ENCODE measurements at places on chromosomes 3 and 15. TPM values are rescaled to one million over a fixed set of nuclear protein-coding genes. Genes with fewer than 3 reads are reported as not detected.

DNA sequence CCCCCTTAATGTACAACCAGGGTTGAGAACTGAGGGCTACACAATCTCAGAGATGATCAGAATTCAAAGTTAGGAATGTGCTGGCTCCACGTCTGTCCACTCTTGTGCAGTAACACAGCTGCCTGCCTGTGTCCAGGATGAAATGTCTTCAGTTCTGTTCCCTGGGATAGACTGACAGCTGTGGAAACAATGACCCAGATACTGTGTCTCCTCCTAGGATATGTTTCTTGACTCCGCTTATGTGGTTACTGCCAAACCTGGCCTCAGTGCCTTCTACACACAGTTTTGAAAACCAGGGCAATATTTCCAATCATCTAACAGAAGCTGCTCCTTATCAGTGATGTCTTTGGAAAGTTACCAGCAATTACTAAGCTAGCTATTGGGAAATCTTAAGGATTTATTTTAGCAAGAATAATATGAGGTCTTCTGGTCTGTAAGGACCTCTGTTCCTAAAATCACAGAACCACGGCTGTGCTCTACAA lies 67.6 kb downstream of the NOX5 start:
- H3K4me3 ChIP-seq: no peak overlapping the region
- no peak for DNase-seq
- H3K27ac ChIP-seq: no peak overlapping the region
- 0 out of 2 replicates have a peak, but pooled peaks cover 5% of the 10 kb centered on the region for H3K4me1 ChIP-seq

The KIF23 gene
- 87.0 TPM for total RNA-seq

GRCh38 chr3:129116482-129116946 lies 5.1 kb downstream of the RAB43 start:
- no peaks in the 10 kb centered on the region for H3K27me3 ChIP-seq
- no peak overlapping the region for H3K4me3 ChIP-seq
- H3K36me3 ChIP-seq: no peaks in the 10 kb centered on the region
- H3K27ac ChIP-seq: no peak overlapping the region

DNA sequence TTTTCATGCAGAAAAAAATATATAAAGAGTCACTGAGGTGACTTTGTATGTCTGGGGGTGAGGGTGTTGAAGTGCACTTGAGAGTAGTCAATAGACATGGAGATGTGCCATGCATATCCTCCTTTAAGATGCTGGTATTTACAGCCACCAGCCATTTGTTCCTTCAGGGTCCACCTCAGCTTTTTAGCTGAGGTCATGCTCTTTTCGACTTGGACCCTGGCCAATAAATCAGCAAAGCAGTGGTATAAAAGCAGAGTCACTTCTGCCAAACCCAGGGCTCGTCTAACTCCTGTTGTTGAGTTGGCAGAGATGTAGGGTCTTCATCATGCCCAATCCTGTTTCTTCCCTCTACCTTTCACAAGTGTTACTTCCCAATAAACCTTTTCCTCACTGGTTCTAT lies 75.1 kb upstream of the OSTN start:
- H3K4me1 ChIP-seq: 0 out of 2 replicates have a peak, but pooled peaks cover 5% of the 10 kb centered on the region
- no peak overlapping the region for H3K27ac ChIP-seq
- H3K27me3 ChIP-seq: no peaks in the 10 kb centered on the region
- H3K4me3 ChIP-seq: no peak overlapping the region

The CGNL1 gene
- 0.86 TPM for total RNA-seq

The CCK gene
- not detected for total RNA-seq

DNA sequence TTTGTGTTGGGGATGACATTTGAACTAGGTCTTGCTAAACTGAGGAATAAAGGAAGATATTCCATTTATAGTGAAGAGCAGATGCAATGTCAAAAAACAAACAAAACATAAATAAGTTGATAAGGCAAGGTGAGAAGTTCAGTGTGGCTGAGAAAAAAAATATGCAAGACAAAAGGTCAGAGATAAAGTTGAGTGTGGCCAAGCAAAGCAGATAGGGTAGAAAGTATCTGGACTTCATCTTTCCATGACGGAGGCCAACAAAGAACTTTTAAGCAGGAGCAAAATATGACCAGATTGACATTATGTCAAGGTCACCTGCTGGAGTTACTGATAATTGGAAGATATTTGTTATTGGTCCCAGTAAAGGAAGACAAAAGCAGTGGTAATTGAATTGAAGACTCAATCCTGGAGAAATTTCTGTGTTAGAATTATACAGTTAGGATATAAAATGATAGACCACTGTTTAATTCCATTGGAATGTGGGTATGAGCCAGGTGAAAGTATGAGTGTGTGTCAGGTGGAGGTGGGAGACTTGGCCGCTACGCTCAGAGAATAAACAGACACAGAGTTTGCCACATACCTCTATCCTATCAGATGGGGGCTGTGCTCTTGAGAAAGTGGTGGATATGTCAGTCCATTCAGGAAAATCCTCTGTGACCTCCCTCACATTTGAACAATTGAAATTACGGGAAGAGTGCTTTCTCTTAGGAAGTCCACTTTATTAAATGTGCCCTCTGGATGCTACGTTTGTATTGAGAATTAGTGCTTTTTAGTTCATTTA lies 28.1 kb downstream of the ADIPOQ start:
- DNase-seq: peak; percentile 46
- no peaks in the 10 kb centered on the region for H3K27me3 ChIP-seq
- no peak overlapping the region for H3K27ac ChIP-seq

GRCh38 chr15:63453186-63453905 lies 51.0 kb upstream of the USP3 start:
- H3K4me1 ChIP-seq: peaks cover 7% of the 10 kb centered on the region
- H3K27me3 ChIP-seq: no peaks in the 10 kb centered on the region
- H3K4me3 ChIP-seq: no peak overlapping the region
- H3K27ac ChIP-seq: no peak overlapping the region
- no peak for DNase-seq

- H3K4me1 ChIP-seq: no peaks in the 10 kb centered on the region
- no peaks in the 10 kb centered on the region for H3K27me3 ChIP-seq
- H3K27ac ChIP-seq: no peak overlapping the region
- no peak overlapping the region for H3K4me3 ChIP-seq
- no peak for DNase-seq
Observed at GRCh38 chr3:66756468-66757036, 241.6 kb upstream of the KBTBD8 start.

- no peaks in the 10 kb centered on the region for H3K36me3 ChIP-seq
- H3K4me3 ChIP-seq: peak overlapping the region; percentile 4
- peaks cover 30% of the 10 kb centered on the region for H3K4me1 ChIP-seq
- H3K27me3 ChIP-seq: no peaks in the 10 kb centered on the region
Observed at GRCh38 chr3:104909198-104909597, 457.5 kb upstream of the ALCAM start.

GRCh38 chr3:53883008-53883407 lies 1.1 kb upstream of the ACTR8 start:
- no peak overlapping the region for H3K27ac ChIP-seq
- no peak for DNase-seq
- no peak overlapping the region for H3K4me3 ChIP-seq
- H3K27me3 ChIP-seq: no peaks in the 10 kb centered on the region
- H3K36me3 ChIP-seq: peaks cover 28% of the 10 kb centered on the region
- peaks cover 14% of the 10 kb centered on the region for H3K4me1 ChIP-seq

The SLC9C1 gene
- not detected for total RNA-seq

DNA sequence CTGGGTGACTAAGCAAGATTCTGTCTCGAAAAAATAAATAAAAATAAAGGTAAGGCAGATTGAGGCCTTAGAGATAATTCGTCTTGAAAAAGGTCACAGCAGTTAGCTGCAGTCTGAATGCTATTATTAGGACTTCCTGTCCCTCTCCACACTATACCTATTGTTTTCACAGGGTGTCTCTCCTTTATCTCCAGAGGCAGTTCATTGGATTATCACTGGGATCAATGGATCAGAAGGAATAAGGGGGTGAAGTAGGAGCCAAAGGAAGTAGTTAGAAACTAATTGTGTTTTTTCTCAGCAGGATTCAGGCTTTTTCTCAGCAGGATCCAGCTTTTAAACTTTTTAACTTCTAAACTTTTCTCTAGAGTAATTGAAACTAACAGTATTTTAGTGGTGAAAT lies 326.9 kb downstream of the IL5RA start:
- no peak overlapping the region for H3K4me3 ChIP-seq
- H3K4me1 ChIP-seq: no peaks in the 10 kb centered on the region
- no peaks in the 10 kb centered on the region for H3K36me3 ChIP-seq
- no peak for DNase-seq
- H3K27me3 ChIP-seq: no peaks in the 10 kb centered on the region
- no peak overlapping the region for H3K27ac ChIP-seq

DNA sequence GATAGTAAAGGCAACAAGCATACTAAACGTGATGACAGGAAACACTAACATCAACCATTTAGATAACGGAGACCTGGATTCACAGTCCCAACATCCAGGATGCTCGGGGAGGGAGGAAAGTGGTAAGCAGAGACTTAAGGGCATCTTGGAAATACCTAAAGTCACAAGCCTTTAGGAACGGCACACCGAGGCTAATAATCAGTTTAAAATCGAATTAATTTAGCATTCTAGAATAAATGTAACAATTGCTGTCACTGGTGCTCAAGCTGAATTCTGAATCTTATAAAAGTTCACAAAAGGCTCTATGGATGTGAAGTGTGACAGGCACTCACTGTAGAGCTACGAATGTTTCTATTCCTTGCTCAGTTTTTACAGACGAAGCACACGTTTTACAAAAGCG lies 1.3 kb downstream of the CD47 start:
- peak overlapping the region; percentile 96 for H3K4me3 ChIP-seq
- H3K27me3 ChIP-seq: no peaks in the 10 kb centered on the region
- H3K4me1 ChIP-seq: peaks cover 15% of the 10 kb centered on the region

The ISLR2 gene
- total RNA-seq: 0.22 TPM

DNA sequence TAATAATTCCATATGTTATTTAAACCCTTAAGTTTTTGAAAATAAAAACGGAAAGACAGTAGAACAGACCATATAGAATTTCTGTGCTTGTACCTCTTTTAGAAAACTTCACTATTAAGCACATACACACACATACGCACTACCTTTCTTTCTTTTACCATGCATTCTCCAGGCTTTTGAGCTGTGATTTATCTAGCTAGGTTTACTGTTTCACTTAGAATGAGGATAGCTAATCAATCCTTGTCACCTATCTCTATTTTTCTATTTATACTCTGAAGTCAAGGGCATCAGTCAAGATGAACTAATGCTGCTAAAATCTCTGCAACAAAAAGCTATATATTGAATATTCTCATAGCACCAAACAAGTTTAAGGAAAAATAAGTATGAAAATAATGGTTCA lies 43.2 kb downstream of the GOLIM4 start:
- no peaks in the 10 kb centered on the region for H3K4me1 ChIP-seq
- no peak for DNase-seq
- H3K27ac ChIP-seq: no peak overlapping the region
- H3K36me3 ChIP-seq: no peaks in the 10 kb centered on the region
- H3K4me3 ChIP-seq: no peak overlapping the region
- H3K27me3 ChIP-seq: no peaks in the 10 kb centered on the region

GRCh38 chr15:52780172-52780980 lies 9.8 kb downstream of the ONECUT1 start:
- no peak overlapping the region for H3K4me3 ChIP-seq
- H3K27me3 ChIP-seq: peaks cover 59% of the 10 kb centered on the region
- no peaks in the 10 kb centered on the region for H3K36me3 ChIP-seq
- H3K27ac ChIP-seq: no peak overlapping the region

DNA sequence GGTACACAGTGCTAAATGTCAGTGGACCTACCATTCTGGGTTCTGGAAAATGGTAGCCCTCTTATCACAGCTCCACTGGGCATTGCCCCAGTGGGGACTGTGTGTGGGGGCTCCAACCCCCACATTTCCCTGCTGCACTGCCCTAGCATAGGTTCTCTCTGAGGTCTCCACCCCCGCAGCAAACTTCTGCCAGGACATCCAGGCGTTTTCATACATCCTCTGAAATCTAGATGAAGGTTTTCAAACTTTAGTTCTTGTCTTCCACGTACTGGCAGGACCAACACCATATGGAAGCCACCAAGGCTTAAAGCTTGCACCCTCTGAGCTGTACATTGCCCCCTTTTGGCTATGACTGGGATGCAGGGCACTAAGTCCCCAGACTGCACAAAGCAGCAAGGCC lies 788.2 kb upstream of the ALCAM start:
- H3K4me1 ChIP-seq: no peaks in the 10 kb centered on the region
- no peaks in the 10 kb centered on the region for H3K27me3 ChIP-seq
- no peaks in the 10 kb centered on the region for H3K36me3 ChIP-seq
- no peak overlapping the region for H3K4me3 ChIP-seq
- H3K27ac ChIP-seq: no peak overlapping the region

GRCh38 chr3:150062492-150062891 lies 91.8 kb upstream of the PFN2 start:
- DNase-seq: no peak
- no peak overlapping the region for H3K4me3 ChIP-seq
- no peak overlapping the region for H3K27ac ChIP-seq
- no peaks in the 10 kb centered on the region for H3K36me3 ChIP-seq
- H3K4me1 ChIP-seq: no peaks in the 10 kb centered on the region

- no peaks in the 10 kb centered on the region for H3K27me3 ChIP-seq
- H3K27ac ChIP-seq: no peak overlapping the region
- DNase-seq: no peak
Observed at GRCh38 chr15:76239786-76240185, 71.5 kb downstream of the ETFA start.

DNA sequence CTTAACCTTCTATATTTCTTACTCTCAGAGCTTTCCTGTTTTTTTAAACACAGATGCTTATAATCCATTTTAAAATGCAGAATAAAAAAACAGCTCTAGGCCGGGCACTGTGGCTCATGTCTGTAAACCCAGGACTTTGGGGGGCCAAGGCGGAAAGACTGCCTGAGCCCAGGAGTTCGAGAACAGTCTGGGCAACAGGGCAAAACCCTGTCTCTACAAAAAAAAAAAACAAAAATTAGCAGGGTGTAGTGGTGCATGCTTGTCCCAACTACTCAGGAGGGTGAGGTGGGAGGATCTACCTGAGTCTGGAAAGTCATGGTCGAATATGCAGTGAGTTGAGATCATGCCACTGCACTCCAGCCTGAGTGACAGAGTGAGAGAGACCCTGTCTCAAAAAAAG lies 15.5 kb downstream of the SMARCC1 start:
- no peak overlapping the region for H3K4me3 ChIP-seq
- DNase-seq: no peak
- H3K27me3 ChIP-seq: no peaks in the 10 kb centered on the region
- H3K36me3 ChIP-seq: peaks cover 17% of the 10 kb centered on the region
- H3K4me1 ChIP-seq: no peaks in the 10 kb centered on the region

- no peak overlapping the region for H3K4me3 ChIP-seq
- no peak for DNase-seq
- no peaks in the 10 kb centered on the region for H3K4me1 ChIP-seq
- no peaks in the 10 kb centered on the region for H3K27me3 ChIP-seq
Observed at GRCh38 chr3:9761919-9762318, 7.8 kb downstream of the CAMK1 start.

GRCh38 chr3:43071313-43071893 lies 34.5 kb downstream of the POMGNT2 start:
- H3K27me3 ChIP-seq: no peaks in the 10 kb centered on the region
- no peaks in the 10 kb centered on the region for H3K36me3 ChIP-seq
- H3K27ac ChIP-seq: no peak overlapping the region
- H3K4me1 ChIP-seq: no peaks in the 10 kb centered on the region
- peak; percentile 49 for DNase-seq

The GOLGA8J gene
- not detected for total RNA-seq

GRCh38 chr3:161322781-161323568 lies 48.3 kb downstream of the SPTSSB start:
- no peak overlapping the region for H3K4me3 ChIP-seq
- no peaks in the 10 kb centered on the region for H3K36me3 ChIP-seq
- DNase-seq: peak; percentile 13
- peaks cover 32% of the 10 kb centered on the region for H3K4me1 ChIP-seq

The FBXW12 gene
- not detected for total RNA-seq

Data from PC-3 (cell line).